Colonic mucosa (tissue), 4 donors: ENCODE measurements at places on chromosomes 11 and 22. TPM values are rescaled to one million over a fixed set of nuclear protein-coding genes. Genes with fewer than 3 reads are reported as not detected.

DNA sequence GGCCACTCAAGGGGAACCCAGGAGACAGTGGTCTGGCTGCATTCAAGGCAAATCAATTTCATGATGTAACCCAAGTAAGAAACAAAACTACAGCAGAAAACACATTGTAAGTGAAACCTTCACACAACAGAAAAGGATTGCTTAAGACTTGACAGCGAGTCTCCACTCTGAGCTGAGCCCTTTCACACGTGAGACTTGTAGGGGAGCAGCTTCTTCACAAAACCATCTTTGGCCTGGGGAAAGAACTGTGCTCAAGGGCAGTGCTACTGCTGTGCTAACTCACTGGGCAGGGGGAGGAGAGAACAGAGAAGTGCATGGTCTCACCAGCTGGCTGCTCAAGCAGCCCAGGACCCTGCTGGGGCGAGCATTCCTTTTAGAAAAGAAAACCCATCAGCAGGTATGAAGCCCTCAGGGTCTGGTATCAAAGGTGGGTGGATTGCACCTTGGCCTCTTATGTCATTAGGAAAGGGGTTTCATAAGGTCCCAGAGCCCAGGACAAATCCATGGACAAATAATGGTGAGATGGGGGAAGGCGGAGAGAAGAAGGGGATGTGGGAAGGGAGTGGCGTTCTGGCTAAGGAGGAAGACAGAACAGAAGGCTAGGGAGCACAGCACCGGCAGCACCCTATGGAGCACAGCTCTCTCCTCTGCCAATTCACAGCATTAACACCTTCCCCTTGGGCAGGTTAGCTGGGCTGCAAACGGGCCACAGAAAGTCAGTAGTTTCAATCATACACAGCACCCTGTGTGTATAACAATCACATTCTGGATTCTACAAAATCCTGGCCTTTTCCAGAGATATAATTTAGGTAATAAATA, 20.6 kb upstream of the RAPSN start:
- no peak for DNase-seq

The ZC3H12C gene
- 9.2 TPM for total RNA-seq

GRCh38 chr11:7579361-7579791, 65.6 kb downstream of the PPFIBP2 start:
- no peak for DNase-seq

- no peak for DNase-seq
These were observed 7.1 kb upstream of the MUC15 start for GRCh38 chr11:26578998-26579661.

DNA sequence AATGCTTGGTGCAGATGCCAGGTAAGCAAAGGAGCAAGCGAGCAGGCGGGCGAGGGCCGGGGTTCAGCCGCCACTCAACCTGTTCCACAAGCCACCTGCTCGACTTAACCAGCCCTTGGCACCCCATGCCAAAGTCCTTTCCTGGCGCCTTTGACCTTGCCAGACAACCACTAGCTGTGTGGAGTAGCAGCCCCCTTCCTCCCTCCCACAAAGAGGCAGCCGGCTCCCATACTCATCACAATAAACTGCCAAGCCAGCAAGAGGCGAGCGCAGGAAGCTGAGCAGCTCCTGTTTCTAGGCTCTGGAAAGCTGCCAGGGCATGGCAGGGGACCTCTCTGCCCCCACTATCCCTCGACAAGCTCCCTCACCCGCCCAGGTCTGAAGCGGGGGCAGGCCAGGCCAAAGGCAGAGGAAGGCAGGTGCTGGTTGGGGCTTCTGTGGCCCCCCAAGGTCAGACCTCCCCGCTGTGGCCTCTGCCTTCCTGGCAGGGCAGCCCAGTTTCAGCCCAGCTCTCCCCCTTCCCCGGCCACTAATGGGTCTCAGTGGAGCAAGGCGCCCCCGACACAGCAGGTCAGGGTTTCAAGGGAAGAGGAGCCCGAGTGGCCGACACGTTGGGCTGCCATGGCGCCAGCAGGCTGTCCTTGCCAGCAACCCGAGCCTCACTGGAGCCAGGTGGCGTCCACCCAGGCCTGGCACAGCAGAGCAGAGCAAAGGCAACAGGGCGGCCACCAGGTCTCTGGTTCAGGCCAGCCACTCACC, 15.3 kb downstream of the MACROD1 start:
- DNase-seq = no peak

DNA sequence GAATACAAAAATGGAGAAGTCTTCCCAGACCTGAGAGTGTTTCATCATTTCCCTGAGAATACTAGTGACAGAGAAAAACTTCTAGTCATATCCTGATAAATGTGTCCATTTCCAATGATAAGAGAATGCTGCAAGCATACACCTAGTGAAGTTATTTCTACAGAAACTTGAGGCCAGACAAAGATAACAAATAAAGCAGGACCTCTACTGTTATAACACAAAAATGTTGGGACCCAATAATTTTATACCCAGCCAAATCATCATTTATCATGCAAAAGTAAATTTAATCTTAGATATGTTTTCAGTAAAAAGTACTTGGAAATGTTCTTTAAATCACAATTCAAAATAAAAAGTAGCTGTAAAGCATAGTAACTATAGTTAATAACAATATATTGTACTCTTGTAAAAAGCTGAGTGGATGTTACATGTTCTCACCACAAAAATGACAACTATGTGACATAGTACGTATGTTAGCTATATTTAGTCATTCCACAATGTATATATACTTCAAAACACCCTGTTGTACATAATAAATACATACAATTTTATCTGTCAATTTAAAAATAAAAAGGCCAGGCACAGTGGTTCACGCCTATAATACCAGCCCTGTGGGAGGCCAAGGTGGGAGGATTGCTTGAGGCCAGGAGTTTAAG, 12.6 kb downstream of the RRAS2 start:
- no peak for DNase-seq
